ENCODE measurements at places on chromosomes 7 and 10. TPM values are rescaled to one million over a fixed set of nuclear protein-coding genes. Genes with fewer than 3 reads are reported as not detected.

The AGBL3 gene
- 1.8 TPM for total RNA-seq

- DNase-seq: no peak
These were observed 160.4 kb downstream of the CAMK1D start for GRCh38 chr10:12509794-12510100.

The JMJD1C gene
- total RNA-seq: 43.1 TPM

DNA sequence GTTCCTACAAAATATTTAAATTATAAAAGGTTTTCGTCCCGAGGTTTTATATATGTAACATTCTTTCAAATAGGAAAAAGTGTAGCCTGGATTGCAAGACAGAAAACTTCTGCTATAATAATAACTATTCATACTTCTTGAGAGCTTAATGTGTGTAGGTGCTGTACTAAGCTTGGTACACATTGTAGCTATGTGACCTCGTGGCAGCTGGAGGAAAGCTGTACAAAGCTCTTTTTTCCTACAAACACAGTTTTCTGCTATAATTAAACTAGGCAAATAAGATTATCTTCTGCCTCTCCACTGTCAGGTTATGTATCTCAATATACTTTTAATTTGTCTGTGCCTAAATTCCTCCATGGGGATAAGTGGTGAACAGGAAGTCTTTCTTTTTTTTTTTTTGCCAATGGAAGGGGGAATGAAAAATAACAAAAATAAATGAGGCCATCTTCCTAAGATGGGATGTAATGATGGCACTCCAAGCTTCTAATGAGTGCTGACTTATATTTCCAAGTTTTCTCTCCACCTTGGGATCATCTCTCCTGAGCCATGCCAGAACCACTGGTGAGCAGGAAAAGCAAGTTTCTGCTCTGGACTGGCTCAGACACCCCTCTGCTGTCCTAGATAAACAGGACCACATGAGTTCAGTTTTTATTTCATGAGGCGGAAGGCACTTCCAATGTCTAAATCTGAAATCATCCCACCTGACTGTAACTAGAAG lies 9.9 kb downstream of the SGMS1 start:
- DNase-seq: no peak
